Spinal cord (tissue), 10 donors: ENCODE measurements at places on chromosomes 6 and 20. TPM values are rescaled to one million over a fixed set of nuclear protein-coding genes. Genes with fewer than 3 reads are reported as not detected.
A peak's percentile ranks its signal among the peaks of the same experiment; 100 is the strongest.

DNA sequence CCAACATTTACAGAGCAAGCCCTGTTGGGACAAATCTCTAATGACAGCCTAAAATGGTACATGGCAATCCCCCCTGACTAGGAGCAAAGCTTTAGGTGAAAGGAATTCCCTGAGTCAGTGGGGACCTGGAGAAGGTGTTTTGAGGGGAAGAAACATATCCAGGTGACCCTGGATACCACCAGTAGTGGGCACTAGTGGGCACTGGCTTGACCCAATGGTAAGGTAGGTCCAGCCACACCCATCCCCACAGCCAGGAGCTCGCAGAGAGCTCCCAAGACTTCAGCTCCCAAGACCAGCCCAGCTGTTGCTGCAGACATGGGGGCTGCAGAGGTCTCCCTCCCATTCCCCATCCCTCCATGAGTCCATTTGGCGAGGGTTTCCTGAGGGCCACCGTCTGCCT is 19.5 kb downstream of the GRM4 start:
- no peak for DNase-seq
- peaks cover 2% of the 10 kb centered on the region for H3K36me3 ChIP-seq
- H3K4me1 ChIP-seq, result peaks cover 14% of the 10 kb centered on the region

DNA sequence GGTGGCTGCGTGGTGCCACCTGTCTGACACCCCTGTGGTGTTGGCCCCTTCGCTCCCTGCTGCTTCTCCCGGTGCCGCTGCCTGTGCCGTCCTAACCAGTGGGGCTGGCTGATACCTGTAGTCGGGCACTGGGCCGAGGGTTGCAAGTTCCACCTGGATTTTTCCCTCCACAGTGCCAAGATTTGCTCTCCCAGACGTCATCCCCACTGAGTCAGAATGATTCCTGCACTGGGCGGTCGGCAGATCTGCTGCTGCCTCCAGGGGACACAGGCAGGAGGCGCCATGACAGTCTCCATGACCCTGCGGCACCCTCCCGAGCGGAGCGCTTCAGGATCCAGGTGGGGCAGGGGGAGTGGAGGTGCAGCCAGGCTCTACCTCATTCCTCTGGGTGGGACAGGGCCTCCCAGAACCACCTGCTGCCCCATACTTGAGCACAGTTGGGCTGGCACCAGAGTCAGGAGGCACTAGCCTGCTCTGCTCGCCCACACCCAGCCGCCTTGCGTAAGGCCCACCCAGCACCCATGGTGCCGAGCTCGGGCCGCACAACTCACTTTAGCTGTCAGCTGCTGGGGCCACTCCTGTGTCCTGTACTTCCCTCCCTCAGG is 60.2 kb downstream of the TCP11 start:
- H3K36me3 ChIP-seq, result peaks cover 92% of the 10 kb centered on the region
- H3K27me3 ChIP-seq, result no peaks in the 10 kb centered on the region
- H3K27ac ChIP-seq, result peak overlapping the region; percentile 42
- peaks cover 32% of the 10 kb centered on the region for H3K4me1 ChIP-seq
- no peak overlapping the region for H3K4me3 ChIP-seq

The NFATC2 gene
- 2.6 TPM for polyA plus RNA-seq

GRCh38 chr6:133704371-133704770 is 184.5 kb upstream of the TCF21 start:
- DNase-seq, result no peak
- H3K27ac ChIP-seq, result no peak overlapping the region
- H3K4me1 ChIP-seq, result no peaks in the 10 kb centered on the region
- H3K36me3 ChIP-seq, result no peaks in the 10 kb centered on the region
- H3K4me3 ChIP-seq, result no peak overlapping the region

DNA sequence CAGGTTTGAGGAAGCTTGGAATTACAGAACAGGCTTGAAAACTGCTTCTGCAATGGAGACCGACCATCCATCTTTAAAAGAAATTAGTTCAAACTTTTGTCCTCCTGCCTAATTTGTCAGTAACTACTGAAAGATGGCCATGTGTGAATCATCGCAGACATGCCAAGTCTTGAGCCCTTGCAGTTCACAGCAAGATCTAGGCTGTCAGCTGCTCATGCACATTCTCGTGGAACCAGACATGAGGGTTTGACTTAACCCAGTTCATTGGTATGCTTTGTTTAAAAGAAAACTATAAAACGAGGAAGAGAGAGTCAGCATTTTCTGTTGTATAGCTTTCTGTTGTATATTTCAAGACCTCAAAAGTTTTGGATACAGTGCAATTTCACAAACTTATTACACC is 74.0 kb upstream of the SAMD5 start:
- H3K27ac ChIP-seq, result no peak overlapping the region
- no peaks in the 10 kb centered on the region for H3K36me3 ChIP-seq
- no peaks in the 10 kb centered on the region for H3K27me3 ChIP-seq

DNA sequence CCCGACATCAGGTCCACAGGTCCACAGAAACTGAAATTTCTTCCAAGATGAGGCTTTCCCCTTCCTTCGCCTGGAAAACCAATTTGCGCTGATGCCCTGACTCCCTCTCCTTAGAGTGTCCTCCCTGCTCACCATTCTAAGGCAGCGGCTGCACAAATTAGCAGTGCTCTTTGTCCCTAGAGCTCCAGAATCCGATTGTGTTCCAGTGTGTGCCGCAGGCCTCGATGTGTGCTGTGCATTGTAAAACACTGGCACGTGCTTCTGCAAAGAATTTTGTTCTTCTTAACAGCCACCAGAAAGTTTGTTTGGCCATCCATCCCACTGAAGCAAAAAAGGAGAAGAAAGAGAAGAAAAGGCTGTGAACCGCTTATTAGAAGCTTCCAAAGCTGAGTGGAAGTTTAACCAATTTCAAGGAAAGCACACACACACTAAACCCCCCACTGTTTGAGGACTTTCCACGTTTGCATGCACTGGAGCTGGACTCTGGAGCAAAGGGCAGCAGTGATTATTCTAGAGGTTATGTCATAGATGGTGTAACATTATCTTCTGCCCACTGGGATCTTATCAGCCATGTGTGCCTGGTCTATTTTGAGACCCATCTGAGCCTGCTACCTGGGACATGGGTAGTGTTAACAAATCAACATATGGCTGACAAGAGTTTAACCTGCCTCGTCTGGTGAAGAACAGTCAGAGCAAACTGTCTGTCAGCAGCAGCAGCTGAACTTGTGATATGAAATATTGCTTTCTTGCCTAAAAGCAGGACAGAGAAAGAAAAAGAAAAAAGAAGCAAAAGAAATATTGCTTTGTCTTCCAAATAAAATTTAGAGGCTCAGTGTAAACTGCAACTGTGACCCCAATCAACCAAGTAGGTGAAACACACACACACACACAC is 64.9 kb upstream of the RREB1 start:
- peaks cover 13% of the 10 kb centered on the region for H3K4me1 ChIP-seq
- no peaks in the 10 kb centered on the region for H3K27me3 ChIP-seq
- H3K4me3 ChIP-seq, result no peak overlapping the region
- DNase-seq, result peak; percentile 49

- no peaks in the 10 kb centered on the region for H3K4me1 ChIP-seq
- no peaks in the 10 kb centered on the region for H3K36me3 ChIP-seq
- H3K27me3 ChIP-seq, result no peaks in the 10 kb centered on the region
- H3K4me3 ChIP-seq, result no peak overlapping the region
- DNase-seq, result no peak
These were observed 323.1 kb downstream of the TPBG start for GRCh38 chr6:82686719-82687118.

DNA sequence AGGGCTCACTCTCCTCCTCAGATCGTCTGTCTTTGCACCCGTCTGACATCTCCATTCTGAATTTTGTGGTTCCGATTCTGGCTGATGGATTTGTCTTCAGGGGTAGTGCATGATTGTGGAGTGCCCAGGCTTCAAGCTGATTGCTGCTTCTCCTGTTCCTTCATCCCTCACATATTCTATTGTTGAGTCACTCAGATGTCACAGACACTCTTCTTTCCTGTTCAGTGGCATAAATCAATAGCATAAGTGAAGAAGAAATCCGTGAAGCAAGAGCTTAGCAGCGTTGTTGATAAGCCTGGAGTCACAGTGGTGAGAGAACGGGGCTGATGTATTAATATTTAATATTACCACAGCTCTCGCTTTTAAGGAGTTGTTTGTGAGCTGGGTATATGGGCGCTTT is 152.5 kb downstream of the MTHFD1L start:
- peaks cover 21% of the 10 kb centered on the region for H3K4me1 ChIP-seq
- peaks cover 22% of the 10 kb centered on the region for H3K36me3 ChIP-seq
- DNase-seq, result no peak
- no peak overlapping the region for H3K27ac ChIP-seq
- no peak overlapping the region for H3K4me3 ChIP-seq

GRCh38 chr20:23641936-23642751 is 4.4 kb upstream of the CST3 start:
- H3K27ac ChIP-seq, result no peak overlapping the region
- H3K4me1 ChIP-seq, result peaks cover 9% of the 10 kb centered on the region
- no peak for DNase-seq
- no peaks in the 10 kb centered on the region for H3K36me3 ChIP-seq
- H3K4me3 ChIP-seq, result no peak overlapping the region

DNA sequence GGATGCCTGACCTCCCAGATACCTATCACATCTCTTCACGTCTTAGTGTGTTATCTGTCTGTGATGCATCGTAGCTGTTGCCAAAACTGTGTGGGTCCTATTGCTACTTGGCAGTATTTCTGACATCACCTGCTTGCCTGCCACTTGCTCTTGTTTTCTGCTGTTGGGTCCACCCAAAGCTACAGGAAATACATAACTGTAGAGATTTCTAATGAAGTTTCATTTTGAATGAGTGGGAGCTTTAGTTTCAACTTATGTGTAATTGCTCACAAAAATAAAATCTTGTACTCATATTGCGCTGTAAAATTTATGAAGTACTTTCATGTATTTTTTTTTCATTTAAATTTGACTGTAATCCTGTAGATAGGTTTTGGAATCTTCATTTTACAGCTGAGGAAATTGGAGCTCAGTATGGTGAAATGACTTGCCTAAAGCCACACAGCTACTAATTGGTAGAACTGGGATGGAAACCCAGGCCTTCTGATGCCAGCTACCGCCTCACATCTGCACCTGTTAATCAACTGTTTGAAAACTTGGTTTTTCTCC is 113.6 kb upstream of the MAN1A1 start:
- H3K27ac ChIP-seq, result no peak overlapping the region
- H3K4me3 ChIP-seq, result no peak overlapping the region
- H3K27me3 ChIP-seq, result no peaks in the 10 kb centered on the region
- no peaks in the 10 kb centered on the region for H3K4me1 ChIP-seq
- no peaks in the 10 kb centered on the region for H3K36me3 ChIP-seq

The PRPH2 gene
- 5.1 TPM for polyA plus RNA-seq

The TNNC2 gene
- 3.2 TPM for polyA plus RNA-seq

GRCh38 chr20:63092660-63093215 is 86.0 kb upstream of the BHLHE23 start:
- DNase-seq, result no peak
- H3K27me3 ChIP-seq, result peaks cover 10% of the 10 kb centered on the region
- no peak overlapping the region for H3K4me3 ChIP-seq
- H3K36me3 ChIP-seq, result no peaks in the 10 kb centered on the region
- no peak overlapping the region for H3K27ac ChIP-seq

DNA sequence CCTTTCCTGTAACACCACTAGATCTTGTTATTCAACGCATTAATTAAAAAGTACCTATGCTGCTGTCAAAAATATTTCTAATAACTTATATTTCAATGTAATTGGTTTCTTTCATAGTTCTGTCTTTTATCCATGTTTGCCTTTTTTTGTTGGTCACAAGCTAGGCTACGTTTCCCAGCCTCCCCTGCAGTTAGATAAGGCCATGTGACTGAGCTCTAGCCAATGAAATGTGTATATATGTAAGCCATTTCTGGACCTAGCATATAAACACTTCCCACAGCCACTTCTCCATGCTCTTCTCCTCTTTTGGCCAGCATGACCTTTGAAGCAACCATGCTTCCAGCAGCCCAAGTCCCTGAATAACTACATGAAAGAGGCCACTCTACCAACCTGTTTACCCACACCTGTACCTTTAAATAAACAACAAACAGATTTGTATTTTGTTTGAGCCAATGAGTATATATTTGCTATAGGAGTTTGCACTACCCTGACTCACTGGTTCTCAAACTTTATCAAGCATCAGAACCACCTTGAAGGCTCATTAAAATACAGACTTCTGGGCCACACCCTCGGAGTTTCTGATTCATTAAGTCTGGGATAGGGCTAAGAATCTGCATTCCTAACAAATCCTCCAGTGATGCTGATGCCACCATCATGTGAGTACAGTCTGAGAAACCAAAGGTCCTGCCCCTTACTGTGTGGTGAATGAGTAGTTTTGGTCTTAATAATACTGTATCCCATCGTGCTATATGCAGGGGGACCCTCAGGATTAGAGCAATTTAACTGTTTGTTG is 45.6 kb upstream of the BEND6 start:
- H3K4me1 ChIP-seq, result no peaks in the 10 kb centered on the region
- no peaks in the 10 kb centered on the region for H3K27me3 ChIP-seq
- H3K4me3 ChIP-seq, result no peak overlapping the region
- H3K36me3 ChIP-seq, result no peaks in the 10 kb centered on the region
- no peak overlapping the region for H3K27ac ChIP-seq

GRCh38 chr6:170210651-170211403 is 80.1 kb downstream of the DLL1 start:
- no peak for DNase-seq
- no peaks in the 10 kb centered on the region for H3K27me3 ChIP-seq
- peaks cover 2% of the 10 kb centered on the region for H3K36me3 ChIP-seq
- H3K27ac ChIP-seq, result no peak overlapping the region
- no peak overlapping the region for H3K4me3 ChIP-seq
- peaks cover 12% of the 10 kb centered on the region for H3K4me1 ChIP-seq

GRCh38 chr6:71393981-71394432 is 105.4 kb downstream of the OGFRL1 start:
- no peak overlapping the region for H3K4me3 ChIP-seq
- H3K36me3 ChIP-seq, result no peaks in the 10 kb centered on the region
- no peak for DNase-seq
- H3K27me3 ChIP-seq, result no peaks in the 10 kb centered on the region

DNA sequence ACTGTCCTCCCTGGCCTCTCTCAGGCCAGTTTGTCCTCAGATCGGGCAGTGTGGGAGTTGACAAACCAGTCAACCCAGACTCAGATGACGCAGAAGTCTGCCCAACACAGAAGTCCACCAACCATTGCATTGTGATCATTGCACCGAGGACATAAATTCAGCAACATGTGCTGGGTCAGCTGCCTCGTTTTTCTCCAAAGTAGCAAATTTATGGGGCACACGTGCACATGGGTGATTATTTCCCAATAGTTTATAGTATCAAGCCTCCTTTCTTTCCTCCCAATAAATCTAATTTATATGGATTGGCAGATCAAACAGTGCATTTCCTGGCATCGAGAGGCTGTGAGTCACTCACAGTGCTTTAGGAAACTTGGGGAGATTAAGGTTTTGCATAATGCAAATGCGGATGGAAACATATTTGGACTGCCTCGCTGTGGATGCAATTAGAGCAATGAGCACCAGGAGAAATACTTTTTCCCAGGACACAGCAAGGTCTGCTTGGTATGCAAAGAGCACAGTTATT is 413.7 kb upstream of the SULF2 start:
- H3K27me3 ChIP-seq, result no peaks in the 10 kb centered on the region
- no peak overlapping the region for H3K4me3 ChIP-seq
- H3K36me3 ChIP-seq, result no peaks in the 10 kb centered on the region
- H3K27ac ChIP-seq, result no peak overlapping the region
